Gastroesophageal sphincter (tissue), 4 donors: ENCODE measurements at places on chromosomes 4 and X. TPM values are rescaled to one million over a fixed set of nuclear protein-coding genes. Genes with fewer than 3 reads are reported as not detected.

- ATAC-seq, result no peak
Measured at GRCh38 chrX:140525448-140525847, 20.6 kb upstream of the SOX3 start.

DNA sequence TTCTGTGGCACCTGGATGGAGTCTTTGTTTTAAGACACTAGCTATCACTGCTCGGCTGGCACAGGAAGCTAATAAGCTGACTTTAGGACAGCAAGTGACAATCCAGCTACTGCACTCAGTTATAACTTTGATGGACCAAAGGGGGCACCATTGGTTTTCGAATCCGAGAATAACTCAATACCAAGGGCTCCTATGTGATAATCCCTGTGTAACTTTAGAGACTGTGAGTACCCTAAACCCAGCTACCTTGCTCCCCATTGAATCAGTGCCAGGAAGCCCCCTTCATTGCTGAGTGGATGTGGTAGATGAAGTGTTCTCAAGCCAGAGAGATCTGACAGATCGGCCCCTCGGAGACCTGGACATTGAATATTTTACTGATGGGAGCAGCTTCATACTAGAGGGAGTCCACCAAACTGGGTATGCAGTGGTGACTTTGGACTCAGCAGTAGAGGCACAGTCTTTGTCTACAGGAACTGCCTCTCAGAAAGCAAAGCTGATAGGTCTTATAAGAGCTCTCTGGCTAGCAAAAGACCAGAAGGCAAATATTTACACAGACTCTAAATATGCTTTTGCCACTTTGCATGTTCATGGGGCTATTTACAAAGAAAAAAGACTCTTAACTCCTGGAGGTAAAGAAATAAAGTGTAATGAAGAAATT lies 35.5 kb upstream of the UGT2B7 start:
- no peak for ATAC-seq

DNA sequence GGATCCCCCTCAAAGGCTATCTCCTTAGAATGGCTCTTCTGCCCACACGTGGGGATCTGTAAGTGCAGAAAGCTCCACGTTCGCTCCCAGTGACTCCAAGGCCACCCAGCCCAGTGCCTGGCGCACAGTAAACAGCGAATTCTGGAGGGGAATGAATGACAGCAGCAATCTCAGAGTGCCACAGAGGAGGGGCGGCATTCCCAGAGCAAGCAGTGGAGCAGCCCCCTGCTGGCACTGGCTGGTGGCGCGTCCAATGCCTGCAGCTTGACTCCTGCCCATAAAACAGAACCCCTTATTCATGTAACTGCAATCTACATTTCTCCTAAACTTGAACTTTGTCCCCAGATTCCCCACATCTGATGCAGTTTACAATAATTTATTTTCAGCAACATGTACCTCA lies 6.9 kb upstream of the HELT start:
- ATAC-seq, result no peak

WNK3 gene
- 2.5 TPM for total RNA-seq

RELL1 gene
- 74.0 TPM for total RNA-seq
